ENCODE measurements at places on chromosomes 7 and 10. TPM values are rescaled to one million over a fixed set of nuclear protein-coding genes. Genes with fewer than 3 reads are reported as not detected.
A peak's percentile ranks its signal among the peaks of the same experiment; 100 is the strongest.

DNA sequence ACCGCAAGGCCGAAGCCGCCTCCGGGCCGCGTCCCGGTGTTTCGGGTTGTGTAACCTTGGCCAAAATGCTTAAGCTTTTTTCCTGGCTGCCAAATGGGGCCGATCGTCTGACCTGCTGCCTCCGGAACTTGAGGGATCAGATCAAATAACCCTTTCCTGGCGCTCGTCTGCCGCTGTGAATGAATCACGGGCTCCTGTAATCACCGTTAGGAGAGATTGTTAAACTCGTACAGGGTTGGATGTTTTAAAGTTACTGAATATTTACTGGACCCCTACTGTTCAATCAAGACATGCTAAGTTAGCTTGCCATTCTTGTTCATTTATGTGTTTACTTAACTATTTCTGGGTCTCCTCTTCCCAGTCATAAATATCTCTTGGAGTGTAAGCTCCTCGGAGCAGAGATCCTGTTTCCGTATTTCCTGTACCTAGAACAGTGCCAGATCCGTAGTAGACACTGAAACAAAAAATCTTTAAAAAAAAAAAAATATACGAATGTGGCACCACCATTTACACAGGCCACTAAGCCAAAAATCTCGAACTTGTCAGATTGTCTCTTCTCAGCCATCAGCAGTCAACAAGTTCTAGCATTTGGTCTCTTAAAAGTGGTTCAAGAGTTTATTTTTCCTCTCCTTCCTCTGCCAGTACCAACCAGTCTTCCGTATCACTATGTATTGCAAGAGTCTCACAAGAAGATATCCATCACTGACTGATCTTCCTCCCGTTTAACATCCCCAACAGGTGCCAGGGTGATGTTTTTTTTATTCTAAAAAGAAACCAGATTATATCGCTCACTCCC is 650 bp upstream of the TM9SF3 start:
- no peak overlapping the region for H3K4me3 ChIP-seq
- no peak overlapping the region for H3K27ac ChIP-seq
- peaks cover 12% of the 10 kb centered on the region for H3K4me1 ChIP-seq
- no peaks in the 10 kb centered on the region for H3K27me3 ChIP-seq
- H3K36me3 ChIP-seq = peaks cover 2% of the 10 kb centered on the region
- no peak for DNase-seq

- no peaks in the 10 kb centered on the region for H3K27me3 ChIP-seq
- peaks cover 1% of the 10 kb centered on the region for H3K36me3 ChIP-seq
- no peaks in the 10 kb centered on the region for H3K4me1 ChIP-seq
- no peak overlapping the region for H3K27ac ChIP-seq
- no peak for DNase-seq
Observed at GRCh38 chr7:54774785-54775740, 16.1 kb upstream of the SEC61G start.

- no peaks in the 10 kb centered on the region for H3K36me3 ChIP-seq
- no peak overlapping the region for H3K4me3 ChIP-seq
- peaks cover 78% of the 10 kb centered on the region for H3K27me3 ChIP-seq
- peaks cover 8% of the 10 kb centered on the region for H3K4me1 ChIP-seq
- H3K27ac ChIP-seq = peak overlapping the region; percentile 89
- no peak for DNase-seq
Observed at GRCh38 chr10:101226491-101227428, 2.5 kb downstream of the LBX1 start.

Gene VSIR
- total RNA-seq = 3.6 TPM

- H3K27me3 ChIP-seq = no peaks in the 10 kb centered on the region
- H3K4me1 ChIP-seq = peaks cover 29% of the 10 kb centered on the region
- peak overlapping the region; percentile 82 for H3K4me3 ChIP-seq
- H3K36me3 ChIP-seq = no peaks in the 10 kb centered on the region
Observed at GRCh38 chr10:5814110-5815107, 1.2 kb upstream of the GDI2 start.
